ENCODE measurements at places on chromosomes 1 and 21.

DNA sequence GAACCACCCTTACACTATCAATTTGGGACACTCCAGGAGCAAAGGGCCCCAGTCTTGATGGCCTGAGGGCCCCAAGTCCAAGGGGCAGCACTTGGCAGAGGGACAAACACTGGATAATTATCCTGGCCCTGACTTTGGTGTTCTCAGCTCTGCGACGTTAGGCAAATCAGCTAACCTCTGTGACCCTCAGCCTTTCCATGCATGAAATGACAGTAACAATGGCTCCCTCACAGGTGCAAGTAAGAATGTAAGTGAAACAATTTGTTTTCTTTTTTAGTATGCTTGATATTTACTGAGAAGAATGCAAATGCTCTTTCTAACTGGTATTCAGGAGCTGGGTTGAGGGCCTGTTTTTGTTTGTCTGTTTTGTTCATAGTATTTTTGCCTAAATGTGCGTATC, 61.6 kb upstream of the PRDX6 start:
- no peak overlapping the region for H3K27ac ChIP-seq
- H3K4me1 ChIP-seq = peaks cover 10% of the 10 kb centered on the region
- no peak for DNase-seq
- H3K4me3 ChIP-seq = no peak overlapping the region
- no peaks in the 10 kb centered on the region for H3K27me3 ChIP-seq

GRCh38 chr1:30743584-30744059, 14.0 kb downstream of the LAPTM5 start:
- H3K27ac ChIP-seq = no peak overlapping the region
- H3K27me3 ChIP-seq = peaks cover 10% of the 10 kb centered on the region
- no peak overlapping the region for H3K4me3 ChIP-seq
- H3K36me3 ChIP-seq = no peaks in the 10 kb centered on the region
- DNase-seq = no peak

DNA sequence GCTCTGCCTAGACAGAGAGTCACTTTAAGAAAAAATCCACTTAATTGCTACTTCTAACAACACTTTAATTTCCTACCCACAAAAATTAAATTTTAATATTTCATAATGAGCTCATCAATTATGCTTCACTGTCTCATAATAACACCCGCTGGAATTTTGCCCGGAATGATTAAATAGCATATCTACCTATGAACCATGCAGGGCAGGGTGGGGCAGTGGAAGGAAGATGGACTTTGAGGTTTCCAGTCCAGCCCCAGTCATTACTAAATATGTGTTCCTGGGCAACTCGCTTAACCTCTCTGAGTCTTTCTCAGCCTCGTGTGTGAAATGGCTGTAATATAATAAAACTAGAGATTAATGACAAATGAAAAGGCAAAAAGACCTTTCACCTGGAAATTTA, 32.8 kb upstream of the SLC45A1 start:
- DNase-seq = no peak
- H3K27me3 ChIP-seq = no peaks in the 10 kb centered on the region
- no peak overlapping the region for H3K4me3 ChIP-seq
- H3K27ac ChIP-seq = no peak overlapping the region
- H3K36me3 ChIP-seq = no peaks in the 10 kb centered on the region
- no peaks in the 10 kb centered on the region for H3K4me1 ChIP-seq

DNA sequence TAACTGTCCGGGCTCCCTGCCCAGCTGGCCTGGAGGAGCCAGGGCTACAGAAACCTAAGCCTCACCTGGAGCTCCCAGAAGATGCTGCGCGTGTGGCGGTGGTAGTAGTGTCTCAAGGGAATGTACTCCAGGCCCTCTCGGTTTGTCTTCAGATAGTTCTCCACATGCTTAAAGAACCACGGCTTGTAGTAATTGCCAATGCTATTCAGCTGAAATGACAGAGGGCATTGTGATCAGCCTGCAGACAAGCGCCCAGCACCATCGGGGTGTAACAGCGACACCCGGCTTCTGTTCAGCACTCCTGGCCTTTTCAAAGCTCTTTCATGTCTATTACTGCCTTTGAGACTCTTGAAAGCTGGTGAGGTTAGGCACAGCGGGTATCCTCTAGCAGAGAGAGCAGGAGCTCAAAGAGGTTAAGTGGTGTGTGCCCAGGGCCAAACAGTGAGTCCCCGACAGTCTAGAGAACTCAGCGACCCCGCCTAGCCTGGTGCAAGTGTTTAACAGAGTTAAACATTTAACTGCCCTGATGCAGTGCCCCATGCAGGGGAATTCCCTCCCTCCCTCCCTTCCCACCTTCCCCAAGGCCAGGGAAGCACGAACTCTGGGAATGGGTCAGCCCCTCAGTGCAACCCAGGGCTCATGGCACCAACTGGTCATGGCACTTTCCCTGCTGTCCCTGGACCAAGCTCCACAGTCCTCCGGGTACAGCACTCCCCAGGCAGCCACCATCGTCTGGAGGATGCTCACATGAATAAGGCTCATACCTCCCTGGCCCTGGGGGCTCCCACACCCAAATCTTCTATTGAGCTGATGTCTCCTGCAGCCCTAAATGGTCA, 21.5 kb downstream of the DHCR24 start:
- H3K27me3 ChIP-seq = no peaks in the 10 kb centered on the region
- H3K36me3 ChIP-seq = peaks cover 46% of the 10 kb centered on the region
- no peaks in the 10 kb centered on the region for H3K4me1 ChIP-seq
- H3K27ac ChIP-seq = no peak overlapping the region
- H3K4me3 ChIP-seq = no peak overlapping the region

- no peak overlapping the region for H3K27ac ChIP-seq
- no peaks in the 10 kb centered on the region for H3K4me1 ChIP-seq
- no peak for DNase-seq
- H3K36me3 ChIP-seq = no peaks in the 10 kb centered on the region
- H3K4me3 ChIP-seq = no peak overlapping the region
Observed at GRCh38 chr21:44530903-44531605, 8.9 kb downstream of the KRTAP10-1 start.

DNA sequence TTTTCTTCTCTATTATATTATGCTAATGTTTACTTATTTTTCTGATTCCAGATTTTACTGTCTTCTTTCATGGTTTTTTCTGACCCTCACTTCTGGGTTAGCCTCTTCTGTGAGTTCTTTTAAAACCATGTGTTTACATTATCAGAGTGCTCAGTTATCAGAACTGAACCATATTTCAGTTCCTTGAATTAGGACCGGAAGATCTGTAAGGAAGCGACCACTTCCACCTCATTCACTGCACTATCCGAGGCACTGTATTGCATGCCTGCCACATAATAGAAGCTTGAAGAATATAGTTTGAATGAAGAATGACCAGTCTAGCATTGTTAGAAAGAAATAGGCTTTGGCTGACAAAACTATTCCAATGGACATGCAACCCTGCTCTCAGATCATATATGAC, 281.0 kb upstream of the DEPDC1 start:
- no peaks in the 10 kb centered on the region for H3K4me1 ChIP-seq
- H3K36me3 ChIP-seq = no peaks in the 10 kb centered on the region
- DNase-seq = no peak
- no peaks in the 10 kb centered on the region for H3K27me3 ChIP-seq
- no peak overlapping the region for H3K27ac ChIP-seq
- H3K4me3 ChIP-seq = no peak overlapping the region

GRCh38 chr1:225533238-225533637, 105.4 kb upstream of the LBR start:
- peaks cover 17% of the 10 kb centered on the region for H3K36me3 ChIP-seq
- DNase-seq = no peak
- no peak overlapping the region for H3K27ac ChIP-seq
- no peaks in the 10 kb centered on the region for H3K4me1 ChIP-seq

DNA sequence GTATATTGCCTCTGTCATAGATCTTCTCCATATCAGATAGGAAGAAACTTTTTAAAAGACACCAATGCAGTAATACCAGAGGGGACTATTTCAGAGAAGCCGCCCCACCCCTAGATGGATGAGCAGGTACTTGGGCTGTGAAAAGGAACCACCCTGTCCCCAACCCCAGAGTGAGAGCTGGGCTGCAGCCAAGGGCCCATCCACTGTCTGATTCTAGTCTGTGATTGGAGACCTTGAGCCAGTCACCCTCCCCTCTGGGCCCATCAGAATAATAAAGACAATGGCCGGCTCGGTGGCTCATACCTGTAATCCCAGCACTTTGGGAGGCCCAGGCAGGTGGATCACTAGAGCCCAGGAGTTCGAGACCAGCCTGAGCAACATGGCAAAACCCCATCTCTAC, 5.0 kb downstream of the CLEC20A start:
- DNase-seq = no peak
- no peaks in the 10 kb centered on the region for H3K27me3 ChIP-seq
- no peak overlapping the region for H3K27ac ChIP-seq
- H3K36me3 ChIP-seq = no peaks in the 10 kb centered on the region
- no peak overlapping the region for H3K4me3 ChIP-seq
- no peaks in the 10 kb centered on the region for H3K4me1 ChIP-seq

DNA sequence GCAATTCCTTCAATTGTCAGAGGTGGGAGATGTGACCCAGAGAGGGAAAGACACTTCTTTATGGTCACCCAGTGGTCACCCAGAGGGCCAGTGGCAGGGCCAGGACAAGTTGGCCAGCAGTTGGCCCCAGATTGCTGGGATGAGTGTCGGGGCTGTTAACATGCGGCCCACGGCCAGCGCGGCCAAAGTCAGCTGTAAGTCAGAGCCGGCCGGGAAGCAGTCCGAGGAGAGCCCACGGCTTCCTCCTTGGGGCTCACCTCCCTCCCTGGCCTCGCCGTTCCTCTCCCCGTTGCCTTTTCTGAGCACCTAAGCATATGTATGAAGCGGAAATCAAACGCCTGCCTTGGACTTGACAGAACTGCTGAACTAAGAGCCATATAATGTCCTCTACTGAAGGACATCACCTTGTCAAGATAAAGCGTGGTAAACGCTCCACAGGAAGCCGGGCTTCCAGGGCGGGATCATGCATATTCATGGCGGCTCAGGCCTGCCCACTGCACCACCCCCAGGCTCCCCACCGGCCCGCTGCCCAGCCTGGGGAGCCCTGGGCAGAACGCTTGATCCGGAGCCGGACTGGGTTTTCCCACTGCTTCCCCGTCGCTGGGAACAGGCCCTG, 245.4 kb upstream of the POU3F1 start:
- DNase-seq = no peak
- no peak overlapping the region for H3K27ac ChIP-seq
- no peaks in the 10 kb centered on the region for H3K36me3 ChIP-seq
- H3K27me3 ChIP-seq = peaks cover 3% of the 10 kb centered on the region

GRCh38 chr1:60367532-60367931, 294.0 kb upstream of the C1orf87 start:
- DNase-seq = no peak
- H3K36me3 ChIP-seq = no peaks in the 10 kb centered on the region
- H3K4me3 ChIP-seq = no peak overlapping the region
- no peaks in the 10 kb centered on the region for H3K4me1 ChIP-seq
- no peak overlapping the region for H3K27ac ChIP-seq
- H3K27me3 ChIP-seq = no peaks in the 10 kb centered on the region

GRCh38 chr1:118333601-118334210, 148.7 kb upstream of the SPAG17 start:
- H3K36me3 ChIP-seq = no peaks in the 10 kb centered on the region
- no peak overlapping the region for H3K27ac ChIP-seq

GRCh38 chr1:68268896-68269483, 36.7 kb upstream of the WLS start:
- no peaks in the 10 kb centered on the region for H3K36me3 ChIP-seq
- H3K27me3 ChIP-seq = no peaks in the 10 kb centered on the region
- no peak overlapping the region for H3K4me3 ChIP-seq
- peaks cover 12% of the 10 kb centered on the region for H3K4me1 ChIP-seq

DNA sequence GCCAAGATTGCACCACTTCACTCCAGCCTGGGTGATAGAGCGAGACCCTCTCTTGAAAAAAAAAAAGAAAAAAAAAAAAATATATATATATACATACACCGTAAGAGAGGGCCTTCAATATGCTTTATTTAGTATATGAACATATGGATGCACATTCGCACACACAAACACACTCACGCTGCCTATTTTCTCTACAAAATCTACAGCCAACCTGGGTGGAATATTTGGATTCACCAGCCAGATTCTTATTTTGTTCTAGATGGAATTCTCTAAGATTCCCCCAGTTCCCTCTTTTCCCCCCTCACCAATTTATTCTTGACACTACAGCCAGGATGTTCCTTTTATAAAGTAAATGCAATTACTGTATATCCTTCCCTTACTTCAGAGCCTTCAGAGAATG, 131.6 kb downstream of the TM2D1 start:
- no peaks in the 10 kb centered on the region for H3K4me1 ChIP-seq
- H3K27ac ChIP-seq = no peak overlapping the region
- H3K36me3 ChIP-seq = no peaks in the 10 kb centered on the region
- DNase-seq = no peak
- H3K27me3 ChIP-seq = no peaks in the 10 kb centered on the region

DNA sequence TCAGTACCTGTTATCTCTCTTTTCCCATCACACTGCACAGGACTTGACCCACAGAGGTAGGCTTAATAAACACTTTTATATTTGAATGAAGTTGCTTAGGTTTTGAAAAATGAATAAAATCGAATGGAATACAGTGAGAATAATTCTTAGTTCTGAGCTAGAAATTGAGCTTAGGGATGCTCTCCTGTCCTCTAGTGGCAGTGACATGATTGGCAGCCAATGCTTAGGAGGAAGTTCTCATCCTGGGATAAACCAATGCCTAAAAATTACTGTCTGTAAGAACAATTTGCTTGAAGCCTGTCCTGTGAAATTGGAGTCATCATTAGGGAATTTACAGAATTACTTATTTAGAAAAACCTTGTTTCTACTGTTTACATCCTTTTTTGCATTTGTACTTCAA, 21.3 kb upstream of the CYP4X1 start:
- H3K4me1 ChIP-seq = no peaks in the 10 kb centered on the region
- H3K27ac ChIP-seq = no peak overlapping the region
- H3K27me3 ChIP-seq = no peaks in the 10 kb centered on the region
- no peak for DNase-seq
- no peak overlapping the region for H3K4me3 ChIP-seq

GRCh38 chr1:209937996-209938959, at the start of gene SYT14:
Gene SYT14 (plus strand): TSS chr1:209938217. CDS start chr1:209938265, 48 bp downstream.
- no peaks in the 10 kb centered on the region for H3K27me3 ChIP-seq
- no peaks in the 10 kb centered on the region for H3K36me3 ChIP-seq
- peak within 1 kb of the TSS; percentile 79 for H3K4me3 ChIP-seq
- DNase-seq = peak; percentile 60
- no peaks in the 10 kb centered on the region for H3K4me1 ChIP-seq
- H3K27ac ChIP-seq = peak within 1 kb of the TSS; percentile 81

DNA sequence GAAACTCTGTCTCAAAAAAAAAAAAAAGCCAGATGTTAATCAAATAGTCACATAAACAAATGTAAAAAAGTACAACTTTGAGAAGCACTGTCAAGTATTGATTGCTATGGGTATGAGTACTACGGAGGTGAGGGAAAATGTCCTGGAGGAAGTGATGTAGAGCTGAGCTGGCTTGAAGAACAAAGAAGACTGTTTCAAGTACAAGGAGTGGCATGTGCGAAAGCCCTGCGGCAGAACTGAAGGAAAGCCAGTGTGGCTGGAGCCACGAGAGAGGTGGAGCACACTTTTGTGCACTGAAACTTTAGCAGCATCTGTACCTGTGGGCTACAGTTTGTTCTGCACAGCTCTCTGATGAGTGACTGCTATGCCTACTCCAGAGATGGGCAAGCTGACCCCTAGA, 5.4 kb upstream of the RPS6KA1 start:
- H3K27ac ChIP-seq = no peak overlapping the region
- H3K4me3 ChIP-seq = no peak overlapping the region
- DNase-seq = no peak
- peaks cover under 1% of the 10 kb centered on the region for H3K4me1 ChIP-seq
- H3K27me3 ChIP-seq = peaks cover 18% of the 10 kb centered on the region

GRCh38 chr1:212045981-212046380, 10.4 kb downstream of the DTL start:
- H3K4me3 ChIP-seq = no peak overlapping the region
- DNase-seq = peak; percentile 24
- peaks cover 6% of the 10 kb centered on the region for H3K36me3 ChIP-seq
- H3K4me1 ChIP-seq = peaks cover under 1% of the 10 kb centered on the region
- no peaks in the 10 kb centered on the region for H3K27me3 ChIP-seq
- H3K27ac ChIP-seq = no peak overlapping the region

- no peaks in the 10 kb centered on the region for H3K36me3 ChIP-seq
- H3K27ac ChIP-seq = no peak overlapping the region
Observed at GRCh38 chr21:46181953-46182547, 2.2 kb downstream of the SPATC1L start.

Measured in astrocyte (in vitro differentiated cells and primary cell).